ENCODE measurements at places on chromosomes 13 and 19.

DNA sequence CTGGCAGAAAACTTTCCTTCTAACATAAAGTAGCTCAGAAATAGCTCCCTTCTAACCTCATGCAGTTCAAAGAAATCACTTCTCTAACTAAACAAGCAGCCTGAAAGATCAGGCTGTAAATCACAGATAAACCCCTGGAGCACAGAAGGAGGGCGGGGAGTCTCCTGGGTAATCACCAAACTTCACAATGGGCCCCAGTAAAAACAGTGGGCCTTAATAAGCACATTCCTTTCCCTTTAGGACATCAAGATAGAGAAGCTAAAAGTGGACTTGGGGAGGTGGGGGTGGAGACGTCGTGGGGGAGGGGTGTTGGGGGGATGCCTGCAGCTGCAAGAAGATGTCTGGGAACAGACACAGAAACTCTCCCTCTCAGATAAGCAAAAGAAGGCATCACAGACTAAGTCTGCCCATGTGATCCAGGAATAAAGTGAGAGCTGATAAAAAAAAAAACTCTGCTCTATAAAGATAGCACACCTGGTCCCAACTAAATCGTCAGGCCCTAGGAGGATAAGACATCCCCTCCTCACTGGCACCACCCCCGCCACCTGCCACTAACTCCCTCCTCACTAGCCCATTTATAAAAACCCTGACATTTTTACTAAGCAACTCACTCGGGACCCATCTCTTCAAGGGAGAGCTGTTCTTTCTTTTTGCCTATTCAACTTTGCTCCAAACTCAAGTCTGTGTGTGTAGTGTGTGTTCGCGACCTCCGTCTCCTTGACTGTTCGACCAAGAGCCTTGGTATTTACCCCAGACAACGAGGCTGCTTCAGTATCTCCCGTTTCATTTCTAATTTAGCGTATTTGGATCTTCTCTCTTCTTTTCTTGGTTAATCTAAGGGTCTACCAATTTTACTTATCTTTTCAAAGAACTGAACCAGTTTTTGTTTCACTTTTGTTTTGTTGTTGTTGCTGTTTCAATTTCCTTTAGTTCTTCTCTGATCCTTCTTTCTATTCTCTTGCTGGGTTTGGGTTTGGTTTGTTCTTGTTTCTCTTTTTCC lies 31.7 kb downstream of the DNAJC15 start:
- DNase-seq: no peak

- DNase-seq: no peak
Measured at GRCh38 chr19:42850981-42851717, 28.4 kb downstream of the PSG1 start.

GRCh38 chr13:26996965-26997752 lies 174.5 kb downstream of the USP12 start:
- no peak for DNase-seq

DNA sequence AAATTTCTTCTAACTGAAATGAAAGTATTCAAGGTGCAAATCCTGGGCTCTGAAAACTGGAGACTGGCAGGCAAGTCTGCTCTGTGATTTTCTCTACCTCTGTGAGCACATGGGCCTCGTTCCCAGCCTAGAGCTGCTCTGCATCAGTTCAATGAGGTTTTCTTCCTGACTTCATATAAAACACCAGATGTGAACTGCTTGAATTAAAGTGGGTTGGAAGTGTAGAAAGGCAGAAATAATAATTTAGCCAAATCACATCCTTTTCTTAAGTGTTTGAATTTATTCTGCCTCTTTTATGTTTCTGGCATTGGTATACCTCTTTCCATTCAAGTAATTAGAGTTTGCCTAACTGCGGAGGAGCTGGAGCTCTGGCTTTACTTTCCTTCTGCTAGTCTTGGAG lies 540.8 kb downstream of the OLFM4 start:
- DNase-seq: no peak

DNA sequence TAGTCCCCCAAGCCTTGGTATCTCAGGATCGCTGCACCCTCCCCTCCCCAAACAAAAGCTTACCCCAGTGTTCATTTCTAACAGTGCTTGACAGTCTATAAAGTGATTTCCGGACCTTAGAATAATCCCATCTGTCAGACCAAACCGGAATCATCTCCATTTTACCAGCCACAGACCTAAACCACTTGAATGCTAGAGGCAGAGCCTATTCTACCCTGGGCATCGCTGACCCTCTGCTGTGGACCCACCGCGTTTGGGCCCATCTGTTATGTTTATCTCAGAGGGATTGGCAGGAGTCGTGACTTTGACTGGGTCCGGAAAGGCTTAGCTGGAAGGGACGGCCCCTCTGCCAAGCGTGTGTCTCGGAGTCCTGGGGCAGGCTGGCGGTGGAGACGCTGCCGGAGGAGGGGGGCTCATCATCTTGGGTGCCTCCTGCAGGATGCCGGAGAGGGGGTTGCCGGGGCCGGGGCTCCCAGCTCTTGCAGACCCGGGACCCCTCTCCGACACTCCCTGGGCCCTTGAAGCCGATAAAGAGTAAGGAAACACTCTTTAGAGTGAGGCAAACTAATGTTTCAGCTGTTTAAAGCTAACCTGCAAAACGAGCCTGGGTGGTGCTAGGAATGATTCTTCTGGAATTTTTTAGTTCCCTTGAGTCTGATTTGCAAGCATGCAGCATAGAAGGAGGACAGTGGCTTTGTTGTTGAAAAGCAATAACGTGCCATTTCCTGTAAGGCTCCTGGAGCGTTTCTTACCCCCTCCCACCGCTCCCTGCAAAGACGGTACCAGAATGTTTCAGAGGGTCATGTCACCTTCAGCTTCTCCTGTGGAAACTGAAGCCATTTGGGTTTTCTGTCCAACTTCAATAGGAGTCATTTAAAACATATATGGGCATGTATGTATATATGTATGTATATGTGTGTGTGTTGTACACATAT lies 1.3 kb downstream of the SLC25A42 start:
- DNase-seq: no peak

- no peak for DNase-seq
Measured at GRCh38 chr13:40813667-40814454, 24.4 kb downstream of the SLC25A15 start.

Measured in omental fat pad (tissue), 4 donors.